ENCODE measurements at places on chromosomes 3 and 15. TPM values are rescaled to one million over a fixed set of nuclear protein-coding genes. Genes with fewer than 3 reads are reported as not detected.

Gene GPR62
- total RNA-seq, result not detected

Gene BTLA
- total RNA-seq, result 18.7 TPM

Gene GHRL
- total RNA-seq, result 0.73 TPM

Gene CADM2
- total RNA-seq, result not detected
